Foreskin keratinocyte (primary cell): ENCODE measurements at places on chromosomes 2 and 18.

- no peak for DNase-seq
These were observed 129.9 kb upstream of the CHST9 start for GRCh38 chr18:27314996-27315395.

DNA sequence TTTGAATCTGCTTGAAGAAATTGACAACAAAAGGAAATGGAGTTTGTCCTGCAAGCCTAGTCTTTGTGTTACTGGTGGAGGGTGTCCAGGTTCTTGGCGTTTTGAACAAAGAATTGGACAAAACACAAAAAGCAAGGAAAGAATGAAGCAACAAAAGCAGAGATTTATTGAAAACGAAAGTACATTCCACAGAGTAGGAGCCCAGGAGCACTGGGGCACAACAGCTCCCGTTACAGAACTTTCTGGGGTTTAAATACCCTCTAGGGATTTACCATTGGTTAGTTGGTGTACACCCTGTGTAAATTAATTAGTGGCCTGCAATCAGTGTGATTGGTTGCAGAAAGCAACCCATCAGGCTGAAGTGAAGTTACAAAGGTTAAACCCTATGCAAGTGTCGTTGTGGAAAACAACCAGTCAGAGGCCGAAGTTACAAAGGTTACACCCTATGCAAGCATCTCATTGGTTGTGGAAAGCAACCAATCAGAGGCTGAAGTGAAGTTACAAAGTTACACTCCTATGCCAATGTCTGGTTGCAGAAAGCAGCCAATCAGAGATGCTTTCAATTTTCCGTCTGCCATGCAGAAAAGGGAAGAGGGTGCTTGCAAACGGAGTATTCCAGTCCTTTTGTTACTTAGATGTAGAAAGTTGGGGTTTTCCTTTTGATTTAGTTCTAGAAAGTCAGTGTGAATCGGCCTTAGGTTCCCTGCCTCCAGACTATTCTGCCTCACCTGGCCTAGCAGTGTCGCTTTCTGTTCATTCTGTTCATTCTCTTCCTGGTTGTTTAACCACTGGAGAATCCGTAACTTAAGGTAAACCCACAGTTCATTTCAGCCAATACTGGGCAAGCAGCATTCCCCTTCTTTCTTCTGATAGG lies 47.6 kb upstream of the PTH2R start:
- no peak for DNase-seq

DNA sequence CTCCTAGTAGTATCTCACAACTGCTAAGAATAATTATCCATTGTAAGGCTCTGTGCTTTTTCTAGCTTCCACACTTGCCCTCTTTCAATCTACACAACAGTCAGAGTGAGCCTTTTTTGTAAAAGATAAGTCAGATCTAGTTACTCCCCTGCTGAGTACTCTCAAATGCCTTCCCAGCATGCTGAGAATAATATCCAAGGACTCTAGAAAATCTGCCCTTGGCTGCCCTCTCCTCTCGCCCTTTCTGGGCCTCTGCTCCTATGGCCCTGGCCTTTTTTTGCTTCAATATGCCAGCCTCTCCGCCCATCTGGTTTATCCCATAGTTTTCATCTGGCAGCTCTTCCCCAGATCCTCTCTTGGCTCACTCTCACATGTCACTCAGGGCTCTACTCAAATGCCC lies 455.9 kb upstream of the UBE2E3 start:
- DNase-seq: no peak

DNA sequence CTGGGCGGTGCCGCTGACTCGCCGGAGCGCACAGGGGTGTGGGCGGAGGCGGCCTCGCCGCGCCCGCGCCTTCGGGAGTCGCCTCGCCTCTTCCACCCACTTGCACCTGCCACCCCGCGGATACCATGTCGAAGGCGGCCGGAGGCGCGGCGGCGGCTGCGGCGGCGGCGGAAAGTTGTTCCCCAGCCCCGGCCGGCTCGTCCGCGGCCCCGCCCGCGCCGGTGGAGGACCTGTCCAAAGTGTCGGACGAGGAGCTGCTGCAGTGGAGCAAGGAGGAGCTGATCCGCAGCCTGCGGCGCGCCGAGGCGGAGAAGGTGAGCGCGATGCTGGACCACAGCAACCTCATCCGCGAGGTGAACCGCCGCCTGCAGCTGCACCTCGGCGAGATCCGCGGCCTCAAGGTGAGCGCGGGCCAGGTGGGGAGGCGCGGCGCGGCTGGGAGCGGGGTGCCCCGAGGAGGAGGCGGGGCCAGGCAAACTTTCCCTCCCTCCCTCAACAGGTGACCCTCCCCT lies 766 bp downstream of the CCDC85A start:
- no peak for DNase-seq

- peak; percentile 97 for DNase-seq
These were observed 156.1 kb downstream of the TPGS2 start for GRCh38 chr18:36672437-36673344.

DNA sequence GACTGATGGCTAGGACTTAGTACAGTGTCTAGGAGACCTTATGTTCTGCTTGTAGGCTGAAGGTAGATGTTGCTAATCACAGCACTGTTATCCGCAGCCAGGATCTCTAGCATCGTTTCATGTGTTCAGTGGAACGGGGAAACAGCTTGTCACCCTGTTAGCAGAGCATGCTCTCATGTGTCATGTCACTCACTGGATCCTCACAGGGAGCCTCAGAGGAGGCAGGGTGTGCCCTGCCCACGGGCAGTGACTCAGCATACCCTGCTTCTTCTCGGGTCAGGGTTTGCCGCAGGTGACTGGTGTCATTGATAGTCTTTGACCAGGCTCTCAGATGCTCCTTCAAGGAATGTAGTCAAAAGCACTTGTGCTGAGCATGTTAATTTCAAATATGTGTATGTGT lies 44.4 kb downstream of the RPIA start:
- DNase-seq: no peak

DNA sequence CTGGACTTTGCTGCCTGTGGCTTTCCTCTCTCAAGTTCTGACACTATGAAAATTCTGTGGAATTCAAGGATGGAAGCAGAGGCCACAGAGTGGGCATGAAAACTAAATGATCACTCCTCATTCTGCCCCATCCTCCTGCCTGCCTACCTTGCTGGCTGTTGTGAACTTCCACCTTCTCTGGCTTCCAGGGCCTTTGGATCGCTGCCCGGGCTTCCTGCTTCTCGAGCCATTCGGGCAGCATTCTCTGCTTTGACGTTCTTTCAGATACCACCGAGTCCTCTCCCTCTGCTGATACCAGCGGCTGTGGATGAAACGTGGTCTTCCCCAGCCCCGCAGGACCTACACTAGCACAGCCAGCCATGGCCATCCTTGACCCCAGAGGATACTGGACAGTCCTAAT lies 327.7 kb upstream of the SLC14A2 start:
- no peak for DNase-seq

DNA sequence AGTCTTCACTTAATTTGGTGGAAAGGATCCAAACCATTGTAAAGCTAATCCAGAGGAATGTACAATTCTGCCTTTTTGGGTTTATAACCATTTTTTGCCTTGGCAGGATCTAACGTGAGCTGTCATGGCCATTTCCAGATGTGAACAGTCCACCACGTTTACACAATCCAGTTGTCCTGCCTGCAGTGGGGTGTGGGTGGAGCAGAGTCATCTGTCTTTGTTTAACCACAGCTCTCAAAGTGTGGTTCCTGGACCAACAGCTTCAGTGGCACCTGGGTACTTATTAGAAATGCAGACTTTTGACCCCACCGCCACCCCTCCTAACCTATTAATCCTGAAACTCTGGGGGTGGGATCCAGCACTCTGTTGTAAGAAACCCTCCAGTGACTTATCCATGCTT lies 35.9 kb downstream of the FHOD3 start:
- DNase-seq: no peak

DNA sequence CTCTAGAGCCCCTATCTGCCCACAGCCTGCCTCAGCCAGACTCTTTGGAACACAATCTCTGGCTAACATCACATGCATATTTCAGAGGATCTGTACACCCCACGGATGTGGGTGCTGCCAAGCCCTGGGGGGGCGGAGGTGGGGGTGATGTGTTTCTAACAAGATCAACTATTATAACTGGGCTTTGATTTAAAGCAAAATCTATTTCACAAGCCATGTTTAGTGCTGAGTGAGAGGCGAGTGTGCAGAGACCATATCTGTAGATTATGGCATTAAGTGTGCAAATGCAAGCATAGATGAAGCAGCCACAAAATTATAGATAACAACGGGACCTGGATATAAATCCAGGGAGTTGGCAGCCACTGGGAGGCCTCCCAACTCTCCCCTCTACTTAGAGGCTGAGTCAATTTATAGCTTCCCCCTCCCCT lies 135.8 kb upstream of the SMAD2 start:
- DNase-seq: no peak

GRCh38 chr2:182907081-182907830 lies 40.8 kb upstream of the FRZB start:
- no peak for DNase-seq

GRCh38 chr2:143674051-143674450 lies 544.8 kb downstream of the ARHGAP15 start:
- no peak for DNase-seq

DNA sequence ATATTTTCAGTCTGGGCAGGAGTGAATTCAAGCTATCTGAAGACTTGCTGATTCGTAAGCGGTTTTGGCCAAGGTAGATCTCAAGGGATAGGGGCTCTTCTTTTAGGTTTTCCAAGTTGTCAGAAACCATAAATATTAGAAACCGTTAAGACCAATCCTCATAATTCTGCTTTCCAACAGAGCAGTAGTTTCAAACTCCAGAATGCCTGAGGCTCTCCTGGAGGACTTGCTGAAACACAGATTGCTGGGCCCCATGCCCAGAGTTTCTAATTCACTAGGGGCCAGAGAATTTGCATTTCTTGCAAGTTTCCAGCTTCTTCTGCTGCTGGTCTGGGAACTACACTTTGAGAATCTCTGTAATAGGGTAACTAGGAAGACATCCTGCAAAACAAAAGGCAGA lies 1855.7 kb upstream of the CELF4 start:
- no peak for DNase-seq

DNA sequence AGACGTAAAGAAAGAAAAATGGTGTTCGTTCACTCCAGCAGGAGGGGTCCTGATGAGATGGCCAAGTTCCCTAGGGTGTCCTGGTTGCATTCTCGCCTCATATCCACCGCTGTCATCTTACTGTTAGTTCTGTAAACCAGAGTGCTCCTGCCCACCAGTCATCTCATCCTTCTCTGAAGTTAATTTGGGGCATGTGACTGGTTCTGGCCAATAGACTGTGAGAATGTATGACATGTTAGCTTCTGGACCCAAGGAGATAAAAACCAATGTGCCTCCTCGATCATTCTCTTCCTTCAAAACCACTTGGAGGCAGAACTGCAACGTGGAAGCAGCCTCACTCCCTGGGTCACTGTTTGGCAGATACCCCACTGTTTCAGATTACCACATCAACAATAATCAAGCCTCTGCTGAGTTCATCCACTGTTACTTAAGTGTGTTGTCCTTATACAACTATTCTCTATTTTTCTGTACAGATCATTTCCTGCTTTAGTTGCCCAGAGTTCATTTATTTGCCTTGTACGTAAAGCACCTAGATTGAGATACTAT lies 759.1 kb downstream of the TSN start:
- no peak for DNase-seq

DNA sequence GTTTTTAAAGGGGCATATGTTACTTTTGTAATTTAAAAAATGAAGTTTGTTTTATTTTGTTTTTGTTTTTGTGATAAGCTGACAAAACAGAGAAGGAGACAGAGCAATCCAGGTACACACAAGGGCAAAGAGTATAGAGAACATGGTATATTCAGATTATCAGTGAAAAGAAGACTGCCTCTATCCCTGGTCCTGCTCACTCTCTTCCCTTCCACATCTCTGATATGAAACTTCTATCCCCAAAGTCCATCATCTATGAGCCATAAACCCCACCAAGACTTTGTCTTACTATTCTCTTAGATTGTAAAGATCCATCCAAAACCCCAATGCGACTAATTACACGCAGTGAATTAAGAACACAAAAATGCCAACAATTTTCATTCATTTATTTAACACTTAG lies 16.6 kb downstream of the ROCK2 start:
- DNase-seq: no peak

DNA sequence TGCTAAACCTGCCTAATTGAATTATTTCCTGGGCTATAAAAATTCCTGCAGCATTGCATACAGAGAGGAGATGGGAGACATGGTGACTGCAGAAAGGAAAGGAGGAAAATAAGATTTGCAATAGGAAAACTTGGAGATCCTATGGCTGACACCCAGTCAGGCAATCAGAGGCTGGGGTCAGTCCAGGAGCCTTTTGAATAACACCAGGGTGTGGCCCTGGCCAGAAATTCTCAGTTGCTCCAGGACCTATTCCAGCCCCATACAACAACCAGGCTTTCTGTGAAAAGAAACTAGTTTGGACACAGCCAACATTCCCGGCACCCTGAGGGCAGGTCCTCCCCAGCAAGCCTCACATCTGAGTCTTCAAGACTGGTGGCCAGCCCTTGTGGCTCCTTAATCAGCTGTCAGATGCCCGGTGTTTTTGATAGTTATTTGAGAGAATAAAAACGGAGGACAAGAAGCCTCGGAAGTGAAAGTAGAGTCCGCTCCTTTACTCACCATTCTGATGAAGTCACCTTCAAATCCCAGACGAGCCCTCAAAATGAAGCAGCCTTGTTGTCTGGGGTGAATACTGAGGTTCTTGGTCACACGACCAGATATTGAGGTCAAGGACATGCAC lies 31.1 kb upstream of the GMCL1 start:
- peak; percentile 85 for DNase-seq

DNA sequence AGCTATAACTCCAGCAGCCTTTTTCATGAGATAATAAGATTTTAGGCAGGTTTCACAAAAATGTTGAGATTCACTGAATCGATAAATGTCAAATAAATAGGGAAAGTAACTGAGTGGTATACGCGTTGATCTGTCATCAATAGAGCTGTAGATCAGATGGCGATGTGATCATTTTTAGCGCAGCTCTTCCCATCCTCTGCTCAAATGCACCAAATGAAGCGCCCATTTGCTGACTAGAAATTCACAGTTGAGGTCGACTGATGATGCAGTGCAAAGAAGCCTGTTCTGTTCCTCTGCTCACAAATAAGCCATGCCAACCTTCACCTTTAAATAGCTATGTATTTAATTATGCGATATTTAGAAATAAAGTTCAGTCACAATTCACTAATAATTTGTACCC lies 693.5 kb downstream of the ARHGAP15 start:
- DNase-seq: no peak

DNA sequence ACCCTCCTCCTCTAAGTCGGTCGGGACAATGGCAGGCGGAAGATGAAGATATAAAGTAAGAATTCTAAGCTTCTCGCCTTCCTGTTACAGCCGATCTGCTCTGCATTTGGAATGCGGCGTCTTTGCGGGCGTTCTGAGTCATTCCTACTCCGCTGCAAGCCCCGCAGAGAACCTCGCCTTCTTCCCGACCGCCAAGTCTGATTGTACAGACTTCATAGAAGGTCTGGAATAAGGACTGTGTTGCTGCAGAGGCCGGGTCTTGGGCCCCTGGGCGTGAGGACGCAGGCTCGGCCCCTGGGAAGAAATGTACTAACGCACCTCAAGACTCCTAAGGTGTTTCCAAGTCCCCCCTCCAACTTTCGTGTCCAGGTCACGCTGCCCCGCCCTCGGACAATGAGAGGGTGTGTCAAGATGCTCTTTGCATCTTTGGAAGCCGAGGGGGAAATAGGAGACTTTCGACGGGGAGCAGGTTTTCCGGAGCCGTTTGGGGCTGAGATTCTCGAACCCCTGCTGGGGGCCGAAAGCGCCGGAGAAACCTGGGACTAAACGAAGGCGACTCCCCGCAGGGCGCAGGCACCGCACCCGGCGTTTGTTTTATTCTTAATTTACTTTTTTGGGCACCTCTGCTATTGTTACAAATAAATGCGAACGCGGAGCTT lies 12.7 kb upstream of the PAX3 start:
- DNase-seq: no peak

- DNase-seq: no peak
These were observed 59.9 kb upstream of the LRATD1 start for GRCh38 chr2:14572633-14573032.

GRCh38 chr2:140401056-140401455 lies 1620.9 kb upstream of the NXPH2 start:
- DNase-seq: no peak
